ENCODE measurements at places on chromosomes 3 and 15.

DNA sequence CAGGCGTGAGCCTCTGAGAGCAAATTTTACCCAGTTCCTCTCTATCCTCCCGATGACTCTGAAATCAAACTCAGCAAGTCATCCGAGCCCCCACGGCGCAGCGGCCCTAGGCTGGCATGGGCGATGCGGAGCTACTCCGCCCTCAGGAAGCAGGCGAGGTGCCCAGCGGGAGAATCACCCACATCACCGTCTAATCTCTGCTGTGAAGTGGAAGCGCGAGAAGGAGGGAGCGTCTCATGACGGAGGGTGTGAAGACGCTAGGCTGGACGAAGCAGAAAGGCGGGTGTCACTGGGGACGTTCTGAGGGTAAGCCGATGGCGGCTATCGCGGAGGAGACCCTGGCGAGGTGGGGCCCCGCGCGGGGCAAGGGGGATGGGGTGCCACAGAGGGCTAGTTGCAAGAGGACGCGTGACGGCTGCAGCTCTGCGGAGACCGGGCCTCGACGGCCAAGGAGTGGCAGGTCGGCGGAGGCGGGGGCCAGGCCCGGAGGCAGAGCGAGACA, 9.1 kb upstream of the GNAI2 start:
- no peak for DNase-seq

DNA sequence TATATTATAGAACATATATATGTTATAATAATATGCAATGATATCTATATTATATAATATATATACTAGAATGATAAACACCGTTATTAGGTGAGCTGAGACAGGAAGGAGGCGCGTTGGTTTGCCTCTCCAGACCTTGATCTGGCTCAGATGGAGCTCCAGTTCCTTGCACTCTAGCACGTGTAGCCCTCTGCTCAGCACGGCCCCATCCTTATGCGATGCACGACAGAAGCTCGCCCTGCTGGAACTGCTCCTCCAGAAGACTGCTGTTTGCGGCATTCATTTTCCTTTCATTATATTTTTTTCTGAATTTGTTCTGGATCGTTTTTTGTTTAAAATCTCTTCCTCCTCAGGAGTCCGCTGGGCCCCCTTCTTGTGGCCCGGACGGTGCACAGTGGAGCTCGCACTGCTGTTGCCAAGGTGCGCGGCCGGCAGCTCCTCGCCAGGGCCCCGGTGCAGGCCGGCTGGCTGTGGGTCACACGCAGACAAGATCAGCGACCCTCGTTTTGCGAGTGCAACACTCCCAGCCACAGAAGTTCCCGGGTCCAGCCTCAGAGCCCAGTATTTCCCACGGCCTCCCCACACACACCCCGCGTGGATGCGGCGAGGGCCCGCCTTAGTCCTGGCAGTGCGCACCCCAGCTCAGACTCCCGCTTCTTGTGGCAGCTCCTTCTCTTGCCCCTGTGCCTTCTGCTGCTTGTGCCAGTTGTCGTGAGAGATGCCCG, 112.2 kb downstream of the CHL1 start:
- DNase-seq = no peak

DNA sequence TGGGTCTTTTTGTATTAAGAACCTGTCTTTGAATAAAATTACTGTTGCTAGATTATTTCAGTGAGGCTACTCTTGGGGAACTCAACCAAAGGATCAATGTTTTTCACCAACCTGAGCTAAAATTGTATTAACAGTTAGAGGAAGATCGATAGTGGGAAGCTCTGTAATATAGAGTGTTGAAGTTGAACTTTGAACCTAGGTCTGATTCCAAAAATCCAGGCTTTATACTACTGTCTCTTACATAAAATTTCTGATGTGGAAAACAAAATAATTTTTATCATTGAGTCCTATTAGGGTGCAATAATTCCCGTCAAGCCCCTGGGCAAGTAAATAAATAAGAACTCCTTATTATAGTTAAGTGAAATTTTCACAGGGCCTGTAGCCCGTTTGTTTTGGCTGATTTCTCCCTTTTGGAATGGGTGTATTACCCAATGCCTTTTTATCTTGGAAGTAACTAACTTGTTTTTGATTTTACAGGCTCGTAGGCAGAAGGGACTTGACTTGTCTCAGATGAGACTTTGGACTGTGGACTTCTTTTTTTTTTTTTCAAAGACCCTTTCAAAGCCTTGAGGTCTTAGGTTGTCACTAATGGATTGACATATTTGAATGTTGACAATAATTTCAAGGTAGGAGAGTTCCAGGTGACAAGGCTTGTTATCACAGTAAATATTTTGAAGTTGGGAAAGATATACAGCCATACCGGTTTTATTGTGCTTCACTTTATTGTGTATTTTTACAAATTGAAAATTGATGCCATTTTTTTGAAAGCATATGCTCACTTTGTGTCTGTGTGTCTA, 276.1 kb downstream of the NFKBIZ start:
- no peak for DNase-seq

GRCh38 chr15:39589815-39590644, 9.2 kb downstream of the THBS1 start:
- DNase-seq = no peak

GRCh38 chr3:147656023-147656422, 246.9 kb downstream of the ZIC1 start:
- DNase-seq = no peak

DNA sequence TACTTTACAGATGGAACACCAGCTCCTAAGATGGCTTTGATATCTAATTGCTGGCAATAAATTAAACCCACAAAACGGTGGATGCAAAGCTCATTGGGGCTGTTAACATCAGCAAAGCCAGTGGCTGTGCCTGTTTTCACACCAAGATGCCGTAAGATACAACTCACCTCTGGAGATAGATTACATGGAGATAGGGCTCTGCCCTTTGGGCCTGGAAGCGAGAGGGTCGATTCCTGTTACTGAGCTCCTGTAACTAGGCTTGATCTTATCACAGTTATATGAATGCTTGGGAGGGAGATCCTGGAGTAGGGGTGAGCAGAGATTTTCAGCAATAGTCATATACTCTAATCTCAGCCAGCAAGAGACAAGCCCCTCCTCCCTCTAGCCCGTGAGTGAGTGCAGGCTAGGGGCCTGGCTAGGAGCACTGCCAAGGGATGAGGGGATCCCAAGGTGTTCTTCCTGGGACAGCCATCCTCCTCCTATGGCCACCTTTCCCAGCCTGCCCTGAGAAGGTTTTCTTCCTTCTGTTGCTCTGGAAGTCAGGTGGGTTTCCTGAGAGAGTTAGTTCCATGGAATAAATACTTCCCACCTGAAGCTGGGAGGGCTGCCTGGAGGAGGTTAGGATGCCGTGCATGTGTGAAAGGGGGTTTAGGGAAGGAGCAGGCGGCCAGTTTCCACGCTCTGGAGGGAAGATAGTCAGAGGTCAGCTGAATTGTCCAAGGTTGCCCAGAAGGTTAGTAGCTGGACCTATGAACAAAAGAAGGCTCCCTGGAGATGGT, 18.1 kb upstream of the DOCK3 start:
- no peak for DNase-seq

DNA sequence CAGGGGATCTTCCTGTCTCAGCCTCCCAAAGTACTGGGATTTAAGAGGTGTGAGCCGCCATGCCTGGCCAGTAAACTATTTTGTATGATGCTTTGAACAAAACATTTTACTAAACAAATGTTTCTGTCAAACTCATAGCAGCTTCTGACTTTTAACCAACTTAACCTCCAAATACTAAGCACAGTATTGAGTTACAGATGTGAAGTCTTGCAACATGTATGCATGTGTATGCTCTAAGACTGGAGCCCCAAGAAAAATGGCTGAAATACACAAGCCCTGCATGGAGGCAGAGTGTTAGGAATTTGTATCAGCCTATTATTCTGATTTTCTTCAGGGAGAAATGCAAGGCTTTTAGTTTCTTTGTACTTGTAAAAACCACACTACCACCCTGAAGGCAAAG, 137.1 kb downstream of the CBLB start:
- no peak for DNase-seq

Measured in NT2/D1 (cell line).